Muscle of leg (tissue), 16 donors: ENCODE measurements at places on chromosomes 11 and 22. TPM values are rescaled to one million over a fixed set of nuclear protein-coding genes. Genes with fewer than 3 reads are reported as not detected.

- H3K4me1 ChIP-seq: no peaks in the 10 kb centered on the region
- peaks cover 4% of the 10 kb centered on the region for H3K27me3 ChIP-seq
- H3K4me3 ChIP-seq: no peak overlapping the region
- no peaks in the 10 kb centered on the region for H3K36me3 ChIP-seq
Measured at GRCh38 chr11:1116104-1116503, 41.4 kb downstream of the MUC2 start.

- peaks cover 40% of the 10 kb centered on the region for H3K4me1 ChIP-seq
- peak overlapping the region; percentile 66 for H3K4me3 ChIP-seq
- H3K27ac ChIP-seq: peak overlapping the region; percentile 89
Measured at GRCh38 chr11:2142762-2143202, 3.6 kb upstream of the IGF2 start.

- H3K27ac ChIP-seq: no peak overlapping the region
- no peak for DNase-seq
- peaks cover 44% of the 10 kb centered on the region for H3K36me3 ChIP-seq
- H3K4me3 ChIP-seq: no peak overlapping the region
- H3K27me3 ChIP-seq: no peaks in the 10 kb centered on the region
Measured at GRCh38 chr11:66363805-66364535, 7.6 kb downstream of the SLC29A2 start.

- H3K27ac ChIP-seq: peak overlapping the region; percentile 99
- H3K36me3 ChIP-seq: peaks cover 4% of the 10 kb centered on the region
- H3K4me3 ChIP-seq: no peak overlapping the region
- no peaks in the 10 kb centered on the region for H3K27me3 ChIP-seq
- DNase-seq: peak; percentile 22
- peaks cover 32% of the 10 kb centered on the region for H3K4me1 ChIP-seq
Measured at GRCh38 chr11:6321961-6322362, 1.7 kb upstream of the CAVIN3 start.

DNA sequence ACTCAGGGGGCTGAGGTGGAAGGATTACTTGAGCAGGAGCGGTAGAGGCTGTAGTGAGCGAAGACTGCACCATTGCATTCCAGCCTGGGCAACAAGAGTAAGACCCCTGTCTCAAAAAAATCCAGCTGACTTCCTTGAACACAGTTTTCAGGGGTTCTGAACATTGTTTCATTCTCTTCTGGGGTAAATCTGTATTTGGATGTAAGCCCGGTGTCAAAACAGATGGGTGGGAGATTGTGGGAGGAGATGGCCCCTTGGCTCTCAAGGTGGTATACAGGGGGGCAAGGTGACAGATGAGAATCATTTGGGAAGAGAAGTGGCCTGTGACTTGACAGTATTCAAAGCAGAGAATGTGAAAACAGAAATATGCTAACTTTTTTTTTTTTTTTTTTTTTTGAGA is 4.8 kb downstream of the ESAM start:
- H3K27ac ChIP-seq: no peak overlapping the region
- no peaks in the 10 kb centered on the region for H3K36me3 ChIP-seq
- no peak for DNase-seq
- H3K27me3 ChIP-seq: peaks cover 91% of the 10 kb centered on the region
- no peak overlapping the region for H3K4me3 ChIP-seq

GRCh38 chr11:128686021-128686741 is 7.7 kb upstream of the FLI1 start:
- no peak for DNase-seq
- peaks cover 86% of the 10 kb centered on the region for H3K27me3 ChIP-seq
- peaks cover 22% of the 10 kb centered on the region for H3K4me1 ChIP-seq
- no peaks in the 10 kb centered on the region for H3K36me3 ChIP-seq
- H3K27ac ChIP-seq: no peak overlapping the region
- no peak overlapping the region for H3K4me3 ChIP-seq

DNA sequence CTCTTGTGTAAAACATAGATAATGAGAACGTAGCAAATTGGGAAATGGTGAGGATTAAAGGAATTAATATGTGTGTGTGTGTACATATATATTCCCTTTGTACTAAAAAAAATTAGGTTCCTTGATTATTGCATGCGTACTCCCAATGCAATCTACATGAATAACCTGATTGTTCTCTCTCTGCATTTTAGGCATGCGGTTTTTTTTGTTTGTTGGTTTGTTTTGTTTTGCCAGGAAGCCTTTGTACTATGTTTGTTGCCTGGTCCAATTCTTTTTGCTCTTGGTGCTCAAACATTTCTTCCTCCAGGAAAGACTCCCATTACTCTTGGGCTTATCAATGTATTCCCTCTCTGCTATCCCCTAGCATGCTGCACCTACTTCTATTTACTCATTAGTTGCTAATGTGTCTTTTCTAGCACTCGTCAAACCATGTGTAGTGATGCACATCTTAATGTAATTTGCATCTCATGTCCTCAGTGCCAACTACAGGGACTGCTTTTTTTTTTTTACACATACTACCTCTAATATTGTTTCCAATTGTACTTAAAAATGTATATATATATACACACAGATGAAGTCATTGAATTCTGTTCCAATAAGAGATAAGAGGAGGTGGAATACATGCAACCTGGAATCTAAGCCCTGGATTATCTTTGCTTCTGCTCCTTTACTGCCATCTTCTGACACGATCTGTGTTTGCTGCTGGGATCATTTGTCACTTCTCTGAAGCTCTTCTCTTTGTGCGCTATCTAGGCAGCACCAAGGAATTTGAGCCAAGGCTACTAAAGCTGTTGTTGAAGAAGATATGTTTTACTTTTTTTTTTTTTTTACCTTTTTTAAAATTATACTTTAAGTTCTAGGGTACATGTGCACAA is 197.2 kb upstream of the ANO3 start:
- peak; percentile 37 for DNase-seq
- no peaks in the 10 kb centered on the region for H3K27me3 ChIP-seq
- no peaks in the 10 kb centered on the region for H3K36me3 ChIP-seq
- no peak overlapping the region for H3K27ac ChIP-seq

The MLC1 gene
- polyA plus RNA-seq: 0.92 TPM

The CASP5 gene
- not detected for polyA plus RNA-seq

The ATG16L2 gene
- 11.0 TPM for polyA plus RNA-seq

The MMP10 gene
- polyA plus RNA-seq: not detected
